ENCODE measurements at places on chromosomes 16 and 17.

DNA sequence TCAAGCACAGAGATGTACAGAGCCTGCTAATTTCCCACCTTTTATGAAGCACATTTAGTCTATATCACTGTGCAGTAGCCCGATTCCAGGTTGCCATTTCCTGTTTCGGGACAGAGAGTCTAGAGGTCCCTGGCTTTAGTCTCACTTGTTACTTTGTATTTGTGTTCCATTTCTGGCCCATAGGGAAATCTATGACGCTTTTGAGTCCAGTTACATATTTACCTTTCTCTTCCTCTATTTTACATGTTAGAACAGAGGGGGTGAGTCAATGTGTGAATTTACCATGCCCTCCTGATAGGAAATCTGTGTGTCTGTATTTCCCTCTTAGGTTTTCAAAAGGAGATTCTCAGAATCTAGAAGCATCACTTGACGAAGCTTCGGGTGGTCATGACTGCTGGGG lies 227.1 kb upstream of the ZFHX3 start:
- no peak for DNase-seq

- no peak for DNase-seq
These were observed 31.4 kb upstream of the CORO6 start for GRCh38 chr17:29653995-29654714.

DNA sequence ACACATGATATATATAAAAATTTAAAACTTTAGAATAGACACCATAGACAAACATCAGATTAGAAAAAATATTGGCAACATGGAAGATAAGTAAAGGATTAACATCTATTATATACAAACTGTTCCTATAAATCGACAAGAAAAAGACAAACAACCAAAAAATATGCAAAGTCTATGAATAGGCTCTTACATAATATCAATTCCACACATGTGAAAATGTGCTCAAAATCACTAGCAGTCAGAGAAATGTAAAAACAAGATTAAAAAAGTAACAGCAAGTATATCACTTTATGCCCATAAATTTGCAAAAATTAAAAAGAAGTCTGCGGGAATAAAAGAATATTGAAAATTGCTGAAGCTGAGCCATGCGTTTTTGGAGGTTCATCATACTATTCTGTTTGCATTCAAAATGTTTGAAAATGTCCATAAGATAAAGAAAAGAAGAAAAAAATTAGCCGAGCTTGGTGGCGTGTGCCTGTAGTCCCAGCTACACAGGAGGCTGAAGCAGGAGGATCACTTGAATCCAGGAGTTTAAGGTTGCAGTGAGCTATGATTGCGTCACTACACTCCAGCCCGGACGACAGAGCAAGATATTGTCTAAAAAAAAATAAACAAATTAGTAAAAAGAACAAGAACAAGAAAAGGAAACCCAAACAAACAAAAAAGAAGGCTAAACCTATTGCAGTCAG lies 11.2 kb upstream of the ERN2 start:
- DNase-seq: no peak

DNA sequence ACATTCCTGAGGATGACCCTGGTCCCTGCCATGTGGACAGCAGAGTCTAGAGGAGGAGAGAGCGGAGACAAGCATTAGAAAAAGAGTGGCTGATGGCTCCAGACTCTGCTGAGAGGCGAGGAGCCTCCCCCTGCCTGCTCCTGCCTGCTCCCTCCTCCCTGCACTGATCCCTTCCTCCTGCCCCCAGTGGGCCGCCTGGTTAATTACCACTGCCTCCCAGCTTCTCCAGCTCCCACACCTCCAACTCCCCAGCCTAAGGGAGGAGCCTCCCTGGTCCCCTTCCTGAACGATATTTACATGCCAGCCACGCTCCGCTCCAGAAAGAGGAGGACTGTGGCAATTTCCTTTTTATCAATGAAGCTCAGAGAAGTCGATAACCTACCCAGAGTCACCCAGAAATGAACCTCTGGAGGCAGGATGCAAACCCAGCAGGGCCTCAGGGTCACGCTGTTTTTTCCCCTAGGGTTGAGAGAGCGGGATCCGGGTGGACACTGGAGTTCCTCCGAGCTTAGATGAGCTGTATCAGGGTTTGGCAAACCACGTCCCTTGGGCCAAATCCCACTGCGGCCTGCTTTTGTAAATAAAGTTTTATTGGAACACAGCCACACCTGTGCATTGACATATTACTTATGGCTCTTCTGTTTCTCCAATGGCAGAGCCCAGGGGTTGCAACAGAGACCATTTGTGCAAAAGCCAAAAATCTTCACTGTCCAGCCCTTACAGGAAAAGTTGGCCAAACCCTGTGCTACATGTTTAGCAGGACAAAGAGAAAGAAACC lies 27.1 kb upstream of the JPH3 start:
- no peak for DNase-seq

DNA sequence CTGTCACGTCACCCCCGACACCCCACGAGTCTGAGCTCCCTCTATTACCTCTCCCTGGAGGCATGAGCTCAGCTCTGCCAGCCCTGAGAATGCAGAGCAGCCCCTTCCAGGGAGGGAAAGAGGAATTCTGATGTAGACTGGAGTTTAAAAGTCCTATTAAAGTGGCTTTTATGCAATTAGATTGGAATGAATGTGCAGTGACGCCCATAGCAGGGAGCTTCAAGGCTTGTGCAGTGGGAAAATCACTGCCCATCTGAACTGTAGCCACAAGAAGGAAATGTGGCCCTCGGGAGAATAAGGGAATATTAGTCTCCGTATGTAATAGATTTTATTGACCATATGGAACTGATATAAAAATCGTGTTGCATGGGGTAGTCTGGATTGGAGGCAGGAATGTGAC lies 66.9 kb downstream of the ZNF423 start:
- DNase-seq: no peak

GRCh38 chr17:28702752-28703150 lies 8.9 kb downstream of the PROCA1 start:
- DNase-seq: no peak

- DNase-seq: no peak
These were observed 10.5 kb downstream of the PDILT start for GRCh38 chr16:20393801-20394577.

DNA sequence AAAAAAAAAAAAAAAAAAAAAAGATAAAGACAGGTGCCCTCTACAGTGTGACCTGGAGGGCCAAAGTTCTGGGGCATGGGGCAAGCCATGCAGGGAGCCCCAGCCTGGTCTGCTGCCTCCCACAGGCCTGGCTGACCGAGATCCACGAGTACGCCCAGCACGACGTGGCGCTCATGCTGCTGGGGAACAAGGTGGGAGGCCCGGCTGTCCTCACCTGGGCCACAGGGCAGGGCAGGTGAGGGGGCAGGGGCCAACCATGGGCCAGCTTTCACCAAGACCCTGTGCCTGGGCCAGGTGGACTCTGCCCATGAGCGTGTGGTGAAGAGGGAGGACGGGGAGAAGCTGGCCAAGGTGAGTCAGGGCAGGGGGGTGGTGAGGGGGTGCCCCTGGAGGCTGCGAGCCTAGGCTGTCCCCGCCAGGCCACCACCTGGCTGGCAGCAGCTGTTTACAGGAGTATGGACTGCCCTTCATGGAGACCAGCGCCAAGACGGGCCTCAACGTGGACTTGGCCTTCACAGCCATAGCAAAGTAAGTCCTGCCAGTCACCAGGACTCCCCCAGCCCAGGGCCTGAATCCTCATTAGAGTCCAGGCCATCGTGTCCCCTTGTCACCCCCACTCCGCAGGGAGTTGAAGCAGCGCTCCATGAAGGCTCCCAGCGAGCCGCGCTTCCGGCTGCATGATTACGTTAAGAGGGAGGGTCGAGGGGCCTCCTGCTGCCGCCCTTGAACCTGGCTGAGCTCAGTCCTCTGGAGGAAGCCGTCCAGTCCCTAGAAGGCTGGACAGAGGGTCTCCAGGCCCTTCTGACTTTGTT lies 2.7 kb upstream of the TRAF7 start:
- DNase-seq: no peak

- no peak for DNase-seq
These were observed 110.3 kb upstream of the CDC42EP4 start for GRCh38 chr17:73422121-73422520.

- DNase-seq: no peak
These were observed 16.3 kb downstream of the AXIN1 start for GRCh38 chr16:336269-336668.

GRCh38 chr17:56913353-56913866 lies 439 bp downstream of the TRIM25 start:
- DNase-seq: no peak

GRCh38 chr17:4849011-4849536 lies 15.9 kb downstream of the MINK1 start:
- no peak for DNase-seq

- DNase-seq: no peak
These were observed 10.4 kb downstream of the TVP23A start for GRCh38 chr16:10808218-10808617.

GRCh38 chr16:1723450-1724147 lies 17.6 kb downstream of the MAPK8IP3 start:
- DNase-seq: no peak

GRCh38 chr17:68482576-68483041 lies 25.3 kb upstream of the WIPI1 start:
- DNase-seq: no peak

DNA sequence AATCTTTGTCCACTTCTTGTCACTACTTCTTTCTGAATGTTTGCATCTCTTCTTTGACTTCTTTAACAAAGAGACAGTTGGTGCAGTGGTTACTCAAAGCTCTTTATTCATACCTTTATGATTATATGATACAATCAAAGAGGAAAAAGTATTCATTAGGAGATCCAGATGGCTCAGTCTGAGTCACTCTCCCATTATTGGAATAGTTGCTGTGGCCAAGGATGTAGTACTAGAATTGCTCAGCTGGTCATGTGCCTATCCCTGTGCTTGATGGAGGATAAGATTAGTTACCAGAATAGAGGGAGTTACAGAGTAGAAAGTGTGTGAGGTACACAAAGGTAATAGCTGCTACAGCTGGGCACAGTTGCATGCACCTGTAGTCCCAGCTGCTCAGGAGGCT lies 18.3 kb downstream of the BCAS3 start:
- no peak for DNase-seq

DNA sequence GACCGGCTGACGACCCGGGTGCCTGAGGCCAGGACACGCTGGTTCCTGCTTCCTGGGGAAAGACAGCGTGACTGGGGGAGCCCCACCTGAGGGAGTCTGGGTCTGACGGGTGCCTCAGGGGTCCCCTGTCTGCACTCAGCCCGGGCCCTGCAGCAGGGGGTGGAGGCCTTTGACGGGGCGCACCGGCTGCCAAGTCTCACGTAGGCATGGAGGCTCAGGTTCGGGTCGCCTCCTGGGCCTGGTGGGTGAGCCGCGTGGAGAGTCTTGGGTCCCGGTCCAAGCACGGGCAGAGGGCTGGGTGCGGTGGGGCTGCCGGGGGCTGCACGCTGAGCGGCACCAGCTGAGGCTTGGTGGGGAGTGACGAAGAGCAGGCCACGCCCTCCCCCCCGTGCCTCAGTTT lies 40.9 kb downstream of the SOX8 start:
- no peak for DNase-seq

Measured in stimulated activated CD4-positive, alpha-beta T cell treated with anti-CD3 and anti-CD28 coated beads, TNF-alpha, amount 100 ng/mL, for 4 hours (primary cell).